ENCODE measurements at places on chromosomes 1 and 21. TPM values are rescaled to one million over a fixed set of nuclear protein-coding genes. Genes with fewer than 3 reads are reported as not detected.

Gene WDTC1
- total RNA-seq: 56.4 TPM

GRCh38 chr1:159089184-159089791 is 12.7 kb upstream of the AIM2 start:
- DNase-seq: peak; percentile 28

Gene OPTC
- not detected for total RNA-seq

Gene EFNA3
- total RNA-seq: 17.4 TPM

GRCh38 chr1:201348211-201348566 is 29.3 kb downstream of the TNNT2 start:
- no peak for DNase-seq

- no peak for DNase-seq
These were observed 125.2 kb upstream of the KCNJ6 start for GRCh38 chr21:38041493-38041892.

DNA sequence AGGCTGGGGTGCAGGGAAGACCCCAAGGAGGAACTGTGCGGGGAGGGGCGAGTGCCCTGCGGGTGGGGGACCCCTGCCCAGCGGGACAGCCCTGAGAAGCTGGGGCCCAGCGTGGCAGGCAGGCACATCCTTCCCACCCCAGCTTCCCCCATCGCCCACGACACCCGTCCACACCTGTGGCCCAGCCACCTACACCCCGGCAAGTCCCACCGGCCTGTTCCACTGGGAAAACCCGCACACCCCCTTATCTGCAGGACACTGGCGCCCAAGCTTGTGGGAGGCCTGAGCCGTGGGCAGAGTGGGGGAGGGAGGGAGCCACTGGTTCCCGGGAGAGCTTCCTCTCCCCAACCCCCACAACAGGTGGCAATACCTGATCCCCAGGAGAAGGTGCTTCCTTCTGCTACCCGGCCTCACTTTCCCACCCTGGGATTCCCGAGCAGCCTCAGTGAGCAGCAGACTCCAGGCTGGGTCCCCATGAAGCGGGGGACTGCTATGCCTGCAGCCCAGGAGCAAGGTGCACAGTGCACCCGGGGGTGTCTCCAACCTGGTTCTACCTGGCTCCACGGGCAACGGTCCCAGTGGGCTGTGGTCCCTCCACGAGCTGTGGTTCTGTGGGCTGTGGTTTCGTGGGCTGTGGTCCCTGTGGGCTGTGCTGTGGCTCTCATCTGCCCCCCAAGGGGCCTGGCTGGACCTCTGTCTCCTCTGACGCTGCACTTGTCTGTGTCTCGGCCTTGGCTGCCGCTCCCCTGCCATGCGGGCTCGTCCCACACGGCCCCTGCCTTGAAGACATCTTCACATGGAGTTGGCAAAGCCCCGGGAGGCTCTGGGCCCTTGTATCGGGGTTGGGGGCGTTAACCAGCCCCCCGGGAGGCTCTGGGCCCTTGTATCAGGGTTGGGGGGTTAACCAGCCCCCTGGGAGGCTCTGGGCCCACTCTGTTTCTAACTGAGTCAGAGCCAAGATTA is 37.8 kb upstream of the POFUT2 start:
- DNase-seq: no peak

- DNase-seq: peak; percentile 52
These were observed 788 bp downstream of the ISG15 start for GRCh38 chr1:1013922-1014648.

DNA sequence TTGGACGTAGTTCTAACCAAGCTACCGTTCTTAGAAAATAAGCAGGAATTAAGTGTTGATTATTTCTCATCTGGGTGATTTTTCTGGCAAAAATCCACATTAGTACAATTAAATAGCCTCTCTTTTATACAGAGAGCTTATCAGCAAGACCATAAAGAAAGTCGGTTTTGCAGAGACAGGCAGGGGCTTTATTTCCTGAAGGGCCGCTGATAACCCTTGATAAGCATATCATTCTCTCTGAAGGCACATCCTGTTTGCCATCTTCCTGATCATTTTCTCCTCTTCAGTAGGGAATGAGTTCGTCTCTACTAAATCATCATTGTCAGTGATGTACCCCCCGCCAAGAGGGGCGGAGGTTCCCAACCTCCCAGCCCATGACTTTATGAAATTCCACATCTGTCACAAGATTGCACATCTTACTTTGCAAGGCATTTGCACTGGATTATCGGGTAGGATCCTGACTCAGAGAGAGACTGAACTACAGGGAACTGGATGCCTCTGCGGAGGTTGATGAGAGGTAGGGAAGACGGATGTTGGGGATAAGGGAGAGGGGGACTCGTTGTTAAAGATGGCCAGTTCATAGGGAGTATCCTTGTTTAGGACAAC is 115.7 kb downstream of the KCNJ6 start:
- no peak for DNase-seq
